ENCODE measurements at places on chromosomes 1 and 21.

GRCh38 chr1:65309304-65310077 is at the start of gene DNAJC6:
DNAJC6 (plus strand) TSS chr1:65309543; CDS start chr1:65309746, 203 bp downstream.
- DNase-seq: peak; percentile 70

DNA sequence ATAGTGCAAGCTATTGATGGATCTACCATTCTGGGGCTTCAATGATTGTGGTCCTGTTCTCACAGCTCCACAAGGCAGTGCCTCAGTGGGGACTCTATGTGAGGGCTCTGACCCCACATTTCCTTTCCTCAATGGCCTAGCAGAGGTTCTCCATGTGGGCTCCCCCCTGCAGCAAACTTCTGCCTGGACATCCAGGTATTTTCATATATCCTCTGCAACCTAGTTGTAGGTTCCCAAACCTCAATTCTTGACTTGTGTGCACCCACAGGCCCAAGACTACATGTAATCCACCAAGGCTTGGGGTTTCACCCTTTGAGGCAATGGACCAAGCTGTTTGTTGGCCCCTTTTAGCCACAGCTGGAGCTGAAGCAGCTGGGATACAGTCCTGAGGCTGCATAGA is 35.9 kb upstream of the CFHR3 start:
- no peak for DNase-seq

- no peak for DNase-seq
These were observed 17.1 kb upstream of the ADGRB2 start for GRCh38 chr1:31781138-31781755.

GRCh38 chr1:231020139-231020601 is 19.9 kb downstream of the FAM89A start:
- DNase-seq: no peak

GRCh38 chr21:43816611-43817071 is 27.3 kb downstream of the RRP1 start:
- DNase-seq: no peak

- no peak for DNase-seq
These were observed 2.2 kb downstream of the SLC19A2 start for GRCh38 chr1:169483500-169483966.

GRCh38 chr1:26125946-26126320 is 14.3 kb downstream of the PDIK1L start:
- DNase-seq: no peak

DNA sequence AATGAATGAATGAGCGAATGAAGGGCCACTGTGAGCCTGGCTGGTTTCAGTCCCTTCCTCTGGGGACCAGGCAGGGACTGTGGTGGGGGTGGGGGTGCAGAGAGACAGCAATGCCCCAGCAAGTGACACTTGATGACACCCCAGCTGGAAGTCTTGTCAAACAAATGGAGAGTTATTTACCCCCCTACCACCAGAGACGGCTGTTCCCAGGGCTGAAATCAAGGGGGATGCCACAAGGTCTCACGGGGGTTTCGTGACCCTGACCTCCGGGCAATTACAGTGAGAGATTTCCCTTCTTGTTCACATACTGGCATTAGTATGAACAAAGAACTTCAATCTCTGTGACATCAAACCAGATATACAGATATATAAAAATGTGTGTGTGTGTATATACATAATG is 34.0 kb upstream of the LMO4 start:
- DNase-seq: no peak

GRCh38 chr1:207858806-207859205 is 52.1 kb downstream of the CD34 start:
- DNase-seq: no peak

- no peak for DNase-seq
These were observed 163.9 kb downstream of the SLC45A1 start for GRCh38 chr1:8481650-8482380.

- no peak for DNase-seq
These were observed 21.6 kb upstream of the SLC45A3 start for GRCh38 chr1:205701891-205702290.

DNA sequence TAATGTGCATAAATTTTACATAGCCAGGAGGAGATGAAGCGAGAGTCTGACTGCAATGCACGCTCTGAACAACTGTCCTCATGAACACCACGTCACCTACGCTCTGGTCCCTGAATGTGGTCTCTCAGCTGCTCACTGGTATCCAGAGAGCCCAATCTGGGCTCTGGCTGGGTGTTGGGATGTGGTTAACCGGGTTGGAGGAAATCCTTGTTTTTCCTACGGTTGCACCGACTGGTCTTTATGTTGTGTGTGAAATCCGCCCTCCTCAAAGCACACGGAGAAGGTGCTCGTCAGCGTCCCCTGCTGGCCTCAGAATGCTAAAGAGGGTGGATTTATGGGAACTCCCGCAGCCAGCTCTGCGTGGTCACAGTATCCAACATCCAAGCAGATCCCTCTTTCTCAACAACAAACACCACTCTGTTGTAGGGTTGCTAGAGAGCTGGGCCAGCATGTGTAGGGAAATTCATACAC is 51.8 kb upstream of the FAM89A start:
- no peak for DNase-seq

- no peak for DNase-seq
These were observed 544.9 kb downstream of the KCNT2 start for GRCh38 chr1:196063294-196063693.

DNA sequence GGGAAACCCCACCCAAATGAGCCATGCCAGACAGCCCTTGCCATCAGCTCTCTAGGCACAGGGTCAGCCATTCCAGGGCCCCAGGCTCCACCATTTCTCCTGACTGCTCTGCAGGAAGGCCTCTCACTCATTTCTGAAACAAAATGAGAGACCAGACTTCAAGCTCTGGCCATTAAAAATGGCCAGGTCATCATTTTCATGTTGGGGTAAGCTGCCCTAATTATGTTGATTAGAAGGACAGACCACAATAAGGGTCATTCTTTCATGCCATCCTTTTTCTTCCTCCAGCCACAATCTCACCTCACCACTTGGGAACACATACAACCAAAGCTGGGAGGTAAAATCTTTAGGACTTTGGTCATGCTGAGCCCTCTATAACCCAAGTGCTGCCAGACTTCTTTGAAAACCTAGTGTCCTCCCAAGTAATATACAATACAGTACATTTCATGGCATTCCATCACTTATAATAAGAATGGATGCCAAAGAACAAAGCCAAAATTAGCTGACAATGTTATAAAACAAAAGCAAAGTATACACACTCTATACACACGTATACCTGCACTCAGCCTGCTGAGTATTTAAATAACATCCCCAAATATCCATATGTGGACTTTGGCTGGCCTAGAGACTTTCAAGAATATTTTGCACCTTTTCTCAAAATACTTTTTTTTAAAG is 22.4 kb upstream of the RBBP5 start:
- no peak for DNase-seq
